Fibroblast of skin of right quadriceps (primary cell): ENCODE measurements at places on chromosomes 6 and 20.

GRCh38 chr6:31498748-31499147, 803 bp downstream of the MICB start:
- DNase-seq, result no peak

DNA sequence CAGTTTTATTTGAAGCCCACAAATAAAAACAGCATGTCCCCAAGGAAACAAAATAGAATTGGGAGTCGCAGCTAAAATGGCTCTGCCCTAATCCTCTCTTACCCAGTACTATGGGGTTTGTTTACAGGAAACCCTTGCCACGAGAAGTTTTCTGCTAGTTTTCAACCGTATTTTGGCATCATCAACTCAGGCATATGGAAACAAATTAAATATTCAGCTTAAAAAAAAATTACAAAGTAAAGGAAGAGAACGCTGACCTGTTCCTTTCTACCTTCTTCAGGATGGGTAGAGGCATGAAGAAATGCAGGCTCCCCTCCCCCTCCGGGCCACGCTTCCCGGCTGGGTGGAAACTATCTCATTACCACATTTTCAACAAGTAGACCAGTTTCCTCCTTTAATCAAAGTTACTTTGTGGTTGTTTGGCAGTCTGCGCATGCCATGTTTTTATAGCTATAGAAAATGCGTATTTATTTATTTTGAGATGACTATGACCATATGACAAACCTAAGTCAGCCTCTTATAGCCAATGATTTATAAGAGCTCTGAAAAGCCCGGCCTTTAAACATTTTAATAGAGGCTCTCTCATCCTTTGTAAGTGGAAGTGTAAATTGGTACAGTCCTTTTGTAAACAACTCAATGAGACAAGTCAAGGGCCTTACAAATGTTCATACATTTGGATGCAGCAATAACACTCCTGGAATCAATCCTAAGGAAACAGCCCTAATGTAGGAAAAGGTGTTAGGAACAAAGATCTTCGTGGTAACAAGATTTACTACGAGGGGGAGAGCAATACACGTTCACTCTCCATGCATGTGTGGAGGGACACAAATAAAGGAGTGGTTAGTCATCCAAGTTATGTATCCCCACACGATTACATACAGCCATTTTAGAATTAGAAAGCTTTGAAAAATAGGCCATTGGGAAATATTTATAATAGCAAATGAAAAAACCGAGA, 16.1 kb upstream of the ZNF217 start:
- DNase-seq, result peak; percentile 78

DNA sequence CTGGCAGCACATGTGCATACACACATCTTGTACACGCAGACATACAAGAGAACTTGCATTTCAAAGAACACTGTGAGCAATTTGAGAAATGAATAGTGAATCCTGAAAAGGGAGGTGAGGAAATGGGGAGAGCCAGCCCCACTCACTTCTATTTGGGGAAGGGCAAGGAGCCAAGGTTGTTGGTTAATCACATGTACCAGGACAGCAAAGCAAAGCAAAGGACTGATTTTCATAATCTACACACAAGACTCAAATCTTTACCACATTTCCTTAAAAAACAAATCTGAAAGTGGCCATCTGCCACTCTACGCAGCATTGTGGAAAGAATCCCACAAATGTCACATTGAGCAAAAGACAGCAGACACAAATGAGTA, 35.0 kb upstream of the KIF16B start:
- no peak for DNase-seq

DNA sequence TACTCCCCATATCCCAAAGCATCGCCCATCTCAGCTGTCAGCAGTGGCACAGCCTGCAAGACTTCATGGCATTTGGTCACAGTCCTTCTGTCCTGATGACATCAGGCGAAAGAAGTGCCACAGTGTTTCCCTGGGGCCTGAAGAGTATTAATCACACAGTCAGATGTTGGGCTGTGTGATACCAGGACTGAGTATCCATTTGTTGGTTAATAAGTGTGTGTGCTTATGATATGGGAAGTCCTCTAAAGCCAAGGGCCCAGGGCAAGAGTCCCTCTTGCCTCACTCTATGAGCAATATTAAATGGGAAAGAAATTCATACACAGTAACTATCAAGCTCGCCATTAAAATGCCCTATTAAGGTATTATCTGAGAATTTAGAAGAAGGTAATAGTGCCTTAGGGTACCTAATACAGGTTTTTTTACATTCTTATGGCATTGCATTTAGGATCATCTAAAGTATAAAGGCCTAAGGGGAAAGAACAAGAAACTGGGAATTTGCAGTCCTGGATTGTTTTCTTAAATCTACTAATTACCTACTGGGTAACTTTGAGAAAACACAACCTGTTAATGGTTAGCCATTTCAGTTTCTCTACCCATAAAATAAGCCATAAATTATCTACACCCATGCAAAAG, 204.1 kb upstream of the PREP start:
- no peak for DNase-seq

GRCh38 chr20:31596831-31597480, 8.1 kb upstream of the ID1 start:
- DNase-seq, result no peak

DNA sequence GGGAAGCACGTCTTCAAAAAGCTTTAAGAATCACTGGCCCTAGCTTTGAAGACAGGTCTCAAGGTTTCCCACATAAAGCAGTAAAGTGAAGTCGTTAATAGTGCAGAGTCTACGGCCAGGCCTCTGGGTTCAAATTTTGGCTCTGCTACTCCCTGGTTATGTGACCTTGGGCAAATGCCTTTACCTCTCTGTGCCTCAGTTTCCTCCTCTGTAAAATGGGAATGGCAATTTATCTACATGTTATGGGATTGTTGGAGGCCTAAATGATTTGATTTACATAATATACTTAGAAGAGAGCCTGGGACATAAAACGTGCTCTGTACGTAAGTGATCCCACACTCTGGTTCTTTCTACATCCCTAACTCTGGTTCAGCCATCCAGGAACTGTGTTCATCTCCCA, 32.1 kb downstream of the CPNE5 start:
- no peak for DNase-seq

GRCh38 chr20:49990271-49990720, 7.5 kb downstream of the SNAI1 start:
- no peak for DNase-seq

DNA sequence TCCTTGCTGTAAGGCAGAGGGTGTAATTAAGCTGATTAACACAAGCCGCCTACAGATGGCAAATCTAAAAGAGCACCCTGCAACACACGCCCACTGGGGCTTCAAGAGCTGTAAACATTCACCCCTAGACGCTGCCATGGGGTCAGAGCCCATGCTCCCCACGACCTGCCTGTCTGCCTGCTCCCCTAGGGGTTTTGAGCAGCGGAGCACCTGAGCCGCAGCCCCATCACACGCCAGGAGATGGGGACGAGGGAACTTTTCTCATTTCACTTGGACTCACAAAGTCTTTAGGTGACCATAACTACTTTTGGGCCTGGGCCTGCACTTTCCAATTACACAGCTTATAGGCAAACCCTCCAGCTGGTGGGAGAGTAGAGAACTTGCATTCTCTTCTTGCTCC, 99.0 kb upstream of the SOX4 start:
- no peak for DNase-seq

DNA sequence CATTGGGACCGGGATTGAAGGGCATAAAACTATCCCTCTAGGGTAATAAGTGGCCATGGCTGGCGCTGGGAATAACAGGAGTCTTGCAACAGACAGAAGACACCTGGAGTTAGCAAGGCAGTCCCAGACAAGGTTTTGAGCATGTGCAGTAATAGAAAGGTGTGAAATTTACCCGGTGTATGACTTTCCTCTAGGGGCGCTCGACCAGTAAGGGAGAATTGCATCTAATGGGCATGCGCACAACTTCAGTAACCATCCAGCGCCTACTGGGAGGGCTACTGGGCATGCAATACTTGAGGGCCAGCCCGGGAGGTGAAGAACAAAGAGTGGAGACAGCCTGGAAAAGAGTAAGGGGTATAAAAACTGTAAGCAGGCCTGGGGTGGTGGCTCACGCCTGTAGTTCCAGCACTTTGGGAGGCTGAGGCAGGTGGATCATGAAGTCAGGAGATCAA, 32.7 kb downstream of the SERPINB6 start:
- DNase-seq, result no peak

DNA sequence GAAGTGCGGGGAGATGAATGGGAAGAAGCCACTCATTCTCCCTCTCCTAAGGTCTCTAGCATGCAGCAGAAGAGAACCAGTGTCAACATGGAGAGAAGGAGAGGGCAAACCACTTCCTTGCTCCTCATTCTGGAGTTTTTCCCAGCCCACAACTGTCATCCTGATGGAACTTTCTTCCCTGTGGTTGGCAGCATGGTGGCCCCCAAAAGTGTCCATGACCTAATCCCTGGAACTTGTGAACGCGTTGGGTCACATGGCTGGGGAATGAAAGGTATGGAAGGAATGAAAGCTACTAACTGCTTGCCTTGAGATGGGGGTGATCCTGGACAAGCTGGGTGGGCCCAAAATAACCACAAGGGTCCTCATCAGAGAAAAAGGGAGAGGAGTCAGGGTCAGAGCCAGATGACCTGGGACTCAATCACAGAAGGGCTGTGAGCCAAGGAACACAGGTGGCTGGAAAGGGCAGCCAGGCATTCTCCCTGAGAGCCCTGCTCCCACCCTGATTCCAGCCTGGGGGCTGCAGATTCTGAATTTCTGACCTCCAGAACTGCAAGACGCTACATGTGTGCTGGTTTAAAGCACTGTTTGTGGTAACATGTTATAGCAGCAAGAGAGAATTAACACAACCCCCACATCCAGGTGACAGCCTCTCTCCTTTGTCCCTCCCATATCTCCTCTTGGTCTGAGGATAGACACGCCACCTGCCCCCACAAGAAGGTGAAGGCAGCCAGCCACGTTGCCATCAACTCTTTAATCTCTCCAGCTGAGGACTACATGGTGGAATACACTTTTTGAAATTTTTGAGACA, 63.2 kb downstream of the PYGB start:
- DNase-seq, result peak; percentile 94

DNA sequence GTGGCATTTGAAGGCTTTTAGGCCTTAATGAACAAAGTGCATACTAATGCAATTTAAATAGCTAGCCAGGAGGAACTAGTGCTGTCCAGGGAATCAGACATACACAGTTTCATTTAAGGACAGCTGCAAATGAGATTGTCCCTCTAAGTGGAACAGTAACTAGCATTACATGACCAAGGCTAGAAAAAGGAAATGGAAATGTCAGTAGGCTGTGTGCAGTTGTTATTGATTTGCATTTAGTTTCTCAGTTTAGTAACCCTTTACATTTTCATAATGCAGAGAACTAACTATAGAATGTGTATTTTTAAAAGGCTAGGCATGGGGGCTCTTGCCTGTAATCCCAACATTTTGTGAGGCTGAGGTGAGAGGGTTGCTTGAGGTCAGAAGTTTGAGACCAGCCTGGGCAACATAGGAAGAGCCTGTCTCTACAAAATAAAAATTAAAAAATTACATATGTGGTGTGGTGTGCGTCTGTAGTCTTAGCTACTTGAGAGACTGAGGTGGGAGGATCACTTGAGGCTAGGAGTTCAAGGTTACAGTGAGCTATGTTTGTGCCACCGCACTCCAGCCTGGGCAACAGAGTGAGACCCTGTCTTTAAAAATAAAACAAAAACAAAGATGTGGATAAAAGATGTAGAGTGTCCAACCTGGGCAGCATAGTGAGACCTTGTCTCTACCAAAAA, 468.0 kb downstream of the UTRN start:
- DNase-seq, result no peak

DNA sequence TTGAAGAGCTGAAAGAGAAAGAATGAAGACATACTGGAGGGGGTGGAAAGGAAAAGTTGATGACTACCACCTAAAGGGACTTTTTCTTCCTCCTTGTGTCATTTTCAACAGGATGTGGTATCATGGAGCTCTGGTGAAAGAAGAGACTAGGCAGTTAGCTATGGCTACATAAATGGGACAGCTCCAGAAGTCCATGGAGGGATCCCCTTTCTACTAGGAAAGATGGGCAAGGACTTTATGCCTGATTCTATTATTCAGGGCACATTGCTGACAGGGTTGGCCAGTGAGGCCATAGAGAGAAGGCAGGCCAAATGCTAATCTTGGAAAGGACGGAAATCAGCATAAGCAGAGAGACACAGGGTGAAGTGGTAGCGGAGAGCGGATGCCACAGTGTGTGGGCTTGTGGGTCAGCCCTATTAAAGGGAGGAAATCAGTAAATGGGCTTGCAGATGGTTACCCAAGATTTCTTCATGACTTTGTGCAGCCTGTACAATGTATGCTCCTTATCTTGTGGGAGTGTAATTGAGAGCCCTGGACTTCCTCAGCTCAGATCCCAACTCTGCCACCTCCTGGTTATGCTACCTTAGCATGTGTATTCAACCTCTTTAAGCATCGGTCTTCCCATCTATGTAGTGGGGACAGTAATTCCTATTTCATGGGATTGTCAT, 77.4 kb upstream of the TMEM170B start:
- DNase-seq, result peak; percentile 30

DNA sequence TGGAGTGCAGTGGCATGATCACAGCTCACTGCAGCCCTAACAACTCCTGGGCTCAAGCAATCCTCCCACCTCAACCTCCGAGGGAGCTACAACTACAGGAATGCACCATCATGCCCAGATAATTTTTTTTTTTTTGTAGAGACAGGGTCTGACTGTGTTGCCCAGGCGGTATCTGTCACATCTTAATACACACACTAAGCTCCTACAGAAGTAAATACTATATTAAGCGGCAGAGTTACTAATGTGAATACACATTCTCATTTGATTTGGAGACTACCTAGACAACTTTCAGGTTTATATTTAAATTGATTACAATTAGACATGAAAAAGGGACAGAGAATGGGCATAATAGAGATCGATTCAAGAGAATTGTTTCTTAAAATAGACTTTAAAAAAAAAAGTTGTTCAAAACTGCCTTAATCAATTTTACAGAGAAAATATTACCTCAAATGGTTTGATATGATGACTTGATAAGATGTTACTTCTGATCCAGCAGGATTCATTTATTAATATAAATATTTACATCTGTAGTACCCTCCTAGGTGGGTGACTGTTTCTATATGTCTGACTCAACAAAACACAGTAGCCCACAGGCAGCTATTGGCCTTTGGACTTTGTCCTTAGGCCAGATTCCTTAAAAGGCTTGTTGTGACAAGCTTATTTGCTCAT, 7.1 kb upstream of the LOC128125822 start:
- no peak for DNase-seq
